ENCODE measurements at places on chromosomes 1 and 21.

DNA sequence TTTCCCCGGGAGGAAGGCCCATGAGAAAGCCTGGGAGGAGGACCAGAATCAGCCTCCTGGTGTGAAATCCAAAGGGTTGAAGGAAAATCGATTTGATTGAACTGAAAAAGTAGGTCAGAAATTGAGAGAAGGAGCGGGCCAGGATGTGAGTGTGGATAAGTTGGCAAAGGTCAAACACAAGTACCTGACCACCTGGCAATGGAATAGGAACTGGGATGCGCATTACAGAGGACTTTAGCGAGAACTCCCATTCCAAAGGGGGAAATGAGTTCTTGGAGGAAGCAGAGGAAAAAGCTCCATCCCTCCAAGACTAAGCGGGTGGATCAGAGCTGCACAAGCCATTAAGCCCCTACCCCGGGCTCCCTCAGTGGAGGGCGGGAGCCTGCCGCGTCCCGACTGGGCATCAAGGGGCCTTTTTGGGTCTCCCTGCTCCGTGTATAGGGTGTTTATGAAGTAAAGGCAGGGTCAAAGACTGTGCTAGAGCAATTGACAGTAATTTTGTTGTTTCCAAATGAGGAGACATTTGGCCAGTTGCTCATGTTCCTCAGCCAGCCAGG lies 56.4 kb downstream of the TGFB2 start:
- DNase-seq, result no peak

DNA sequence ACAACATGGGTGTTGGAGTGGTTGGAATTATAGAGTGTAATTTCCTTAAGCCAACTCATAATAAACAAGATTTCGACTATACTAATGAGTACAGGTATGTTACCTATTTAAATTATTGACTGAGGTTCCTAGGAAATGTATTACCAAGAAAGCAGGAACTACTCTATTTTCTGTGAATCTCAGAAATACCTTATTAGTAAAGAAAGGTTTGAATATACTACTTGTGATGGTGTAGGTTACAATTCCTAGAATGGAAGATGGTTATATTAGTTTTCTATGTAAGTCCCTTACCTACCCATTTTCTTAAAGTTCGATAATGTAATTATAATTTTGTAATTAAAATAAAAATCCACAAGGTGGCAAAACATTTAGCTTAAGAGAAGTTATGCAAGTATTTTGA lies 29.3 kb downstream of the MORC3 start:
- no peak for DNase-seq

DNA sequence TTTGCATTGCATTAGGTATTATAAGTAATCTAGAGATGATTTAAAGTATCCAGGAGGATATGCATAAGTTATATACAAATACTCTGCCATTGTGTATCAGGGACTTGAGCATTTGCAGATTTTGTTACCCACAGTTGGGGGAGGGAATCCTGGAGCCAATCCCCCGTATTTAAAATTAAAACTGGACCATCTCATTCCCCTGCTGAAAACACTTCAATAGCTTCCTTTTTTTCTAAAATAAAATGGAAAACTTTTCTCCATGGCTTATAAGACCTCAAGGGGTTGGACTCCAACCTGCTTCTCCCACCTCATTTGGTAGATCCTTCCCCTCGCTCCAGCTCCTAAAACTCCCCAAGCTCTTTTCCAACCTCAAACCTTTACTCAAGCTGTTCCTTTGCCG lies 10.4 kb upstream of the CD34 start:
- no peak for DNase-seq

DNA sequence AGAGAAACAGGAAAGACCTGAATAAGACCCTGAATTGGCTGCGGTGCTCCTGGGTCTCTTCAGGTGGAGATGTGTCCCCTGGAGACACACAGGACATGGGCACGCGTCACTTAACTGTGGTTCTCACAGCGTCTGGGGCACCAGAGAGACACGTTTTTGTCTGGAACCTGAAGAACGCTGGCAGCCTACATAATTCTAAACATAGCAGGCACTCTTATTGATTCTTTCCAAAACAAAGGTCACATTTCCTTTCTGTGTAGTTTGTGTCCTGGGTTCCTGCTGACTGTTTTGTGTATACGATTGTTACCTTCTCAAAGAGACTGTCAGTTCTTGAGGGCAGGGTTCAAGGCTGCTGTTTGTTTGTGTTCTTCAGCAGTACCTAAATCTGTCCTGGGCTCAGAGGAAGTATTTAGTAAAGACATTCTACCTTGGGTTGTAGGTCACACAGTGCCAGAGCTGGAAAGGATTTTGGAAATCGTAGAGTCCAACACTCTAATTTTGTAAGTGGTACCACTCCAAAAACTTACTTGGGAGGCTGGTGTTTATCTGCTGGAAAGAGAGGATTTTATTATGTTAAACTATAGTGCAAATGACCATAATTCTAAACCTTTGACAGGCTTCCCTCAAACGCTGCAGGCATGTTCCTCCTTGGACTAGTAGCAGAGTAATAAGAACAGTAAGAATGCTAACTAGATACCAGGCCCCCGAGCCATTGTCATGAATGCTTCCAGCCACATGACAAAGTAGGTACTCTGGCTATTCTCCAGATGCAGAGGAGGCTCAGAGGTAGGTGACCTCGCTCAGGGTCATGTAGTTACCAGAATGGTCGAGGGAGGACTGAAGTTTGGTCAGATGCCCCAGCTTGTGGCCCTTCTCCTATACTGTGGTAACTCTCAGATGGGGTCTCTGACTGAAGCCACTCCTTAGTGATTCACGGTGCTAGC lies 164.3 kb downstream of the DHRS3 start:
- DNase-seq, result no peak

DNA sequence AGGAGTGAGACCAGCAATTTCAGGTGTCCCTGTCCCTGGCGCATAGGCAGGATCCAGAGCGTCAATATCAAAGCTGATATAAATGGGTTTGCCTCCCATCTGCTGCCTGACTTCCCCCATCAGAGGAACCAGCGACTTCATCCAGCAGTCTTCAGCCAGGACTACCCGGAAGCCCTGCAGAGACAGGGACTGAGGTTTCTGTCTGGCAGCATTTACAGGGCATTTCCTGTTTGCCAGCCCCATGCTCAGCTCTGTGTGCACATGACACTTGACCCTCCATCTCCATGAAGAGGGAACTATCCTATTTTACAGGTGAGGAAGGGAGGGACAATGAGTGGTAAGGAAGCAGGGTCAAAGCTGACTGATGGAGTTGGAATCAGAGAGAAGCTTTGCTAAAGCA lies 7.2 kb downstream of the AGMAT start:
- DNase-seq, result no peak

GRCh38 chr1:10064416-10065343 lies 31.9 kb downstream of the UBE4B start:
- DNase-seq, result no peak

- no peak for DNase-seq
These were observed 97.0 kb upstream of the IFFO2 start for GRCh38 chr1:19053486-19053885.

DNA sequence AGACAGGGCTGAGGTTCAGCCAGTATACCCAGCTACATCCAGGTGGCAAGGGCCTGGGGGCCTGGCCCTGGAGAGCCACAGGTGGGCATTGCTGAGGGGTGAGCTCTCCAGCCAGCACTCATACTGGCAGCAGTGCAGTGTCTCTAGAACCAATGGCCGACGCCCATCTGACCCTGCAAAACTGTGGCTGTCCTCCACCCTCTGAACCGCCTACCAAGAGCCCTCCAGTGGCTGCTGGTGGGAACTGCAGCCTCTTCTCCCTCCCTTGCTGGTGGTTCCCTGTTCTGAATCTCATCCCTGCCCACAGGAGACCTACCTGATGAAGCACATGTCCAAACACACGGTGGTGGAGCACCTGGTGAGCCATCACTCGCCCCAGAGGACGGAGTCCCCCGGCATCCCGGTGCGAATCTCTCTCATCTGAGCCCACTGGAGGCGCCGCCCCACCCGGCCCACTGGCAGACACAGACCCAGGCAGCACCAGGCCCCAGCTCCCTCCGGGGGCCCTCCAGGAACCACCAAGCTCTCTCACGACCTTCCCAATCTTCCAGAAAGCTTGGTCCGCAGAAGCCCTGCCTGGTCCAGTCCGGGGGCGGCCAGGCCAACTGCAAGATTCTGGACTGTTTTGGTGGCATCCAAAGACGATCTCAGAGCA lies 22.1 kb downstream of the A3GALT2 start:
- peak; percentile 45 for DNase-seq

DNA sequence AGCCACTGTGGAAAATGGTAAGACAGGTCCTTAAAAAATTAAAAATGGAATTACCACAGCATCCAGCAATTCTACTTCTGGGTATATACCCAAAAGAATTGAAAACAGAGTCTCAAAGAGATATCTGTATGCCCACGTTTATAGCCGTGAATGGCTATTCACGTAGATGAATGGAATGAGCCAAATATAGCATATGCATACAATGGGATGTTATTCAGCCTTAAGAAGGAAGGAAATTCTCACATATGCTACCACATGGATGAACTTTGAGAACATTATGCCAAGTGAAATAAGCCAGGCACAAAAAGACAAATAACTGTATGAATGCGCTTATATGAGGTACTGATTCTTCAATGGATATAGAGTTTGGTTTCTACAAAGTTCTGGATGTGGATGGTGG lies 134.5 kb upstream of the KCNE2 start:
- DNase-seq, result no peak

- no peak for DNase-seq
These were observed 50.1 kb downstream of the ATF6 start for GRCh38 chr1:161816201-161816600.

GRCh38 chr1:220906561-220907334 lies 27.5 kb downstream of the HLX start:
- no peak for DNase-seq

DNA sequence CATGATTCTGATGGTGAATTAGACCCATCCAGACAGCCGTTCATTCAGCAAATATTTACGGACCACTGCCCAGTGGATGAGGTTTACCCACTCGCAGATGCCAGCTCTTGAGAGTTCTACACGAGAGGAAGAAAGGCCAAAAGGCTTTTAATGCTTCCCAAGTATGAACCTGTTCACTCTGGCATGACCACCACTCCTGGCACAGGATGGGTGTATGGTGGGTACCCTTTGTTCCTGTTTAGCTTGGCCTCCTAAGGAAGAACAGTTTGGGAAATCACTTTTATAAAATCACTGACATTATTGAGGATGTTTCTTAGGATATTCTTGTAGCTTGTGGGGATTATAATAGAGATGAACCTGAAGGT lies 67.2 kb downstream of the HMGB4 start:
- no peak for DNase-seq

DNA sequence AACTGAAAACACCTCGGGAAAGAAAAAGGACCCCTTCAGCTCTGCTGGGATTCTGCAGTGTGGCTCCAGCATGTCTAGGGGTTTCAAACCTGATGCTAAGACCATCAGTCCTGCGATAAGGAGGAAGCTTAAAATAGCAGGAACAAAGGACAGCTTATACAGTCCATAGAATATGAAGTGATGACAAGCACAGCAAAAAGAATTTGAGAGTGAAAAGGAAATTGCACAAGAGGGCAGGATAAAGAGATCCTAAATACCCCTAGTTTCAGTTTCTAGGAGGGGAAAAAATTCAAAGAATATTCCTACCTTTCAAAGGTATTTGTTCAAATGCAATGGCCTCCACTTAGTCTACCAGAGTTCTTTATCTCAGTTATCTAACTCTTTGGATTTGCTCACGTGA lies 171.4 kb downstream of the TGFB2 start:
- DNase-seq, result no peak

Data from activated CD4-positive, alpha-beta T cell treated with anti-CD3 and anti-CD28 coated beads, Interleukin-2, amount 50 U/mL, for 24 hours (primary cell).